Neural progenitor cell (in vitro differentiated cells): ENCODE measurements at places on chromosomes 11 and 22.

GRCh38 chr11:112792070-112792469, 169.2 kb upstream of the NCAM1 start:
- no peak for DNase-seq

DNA sequence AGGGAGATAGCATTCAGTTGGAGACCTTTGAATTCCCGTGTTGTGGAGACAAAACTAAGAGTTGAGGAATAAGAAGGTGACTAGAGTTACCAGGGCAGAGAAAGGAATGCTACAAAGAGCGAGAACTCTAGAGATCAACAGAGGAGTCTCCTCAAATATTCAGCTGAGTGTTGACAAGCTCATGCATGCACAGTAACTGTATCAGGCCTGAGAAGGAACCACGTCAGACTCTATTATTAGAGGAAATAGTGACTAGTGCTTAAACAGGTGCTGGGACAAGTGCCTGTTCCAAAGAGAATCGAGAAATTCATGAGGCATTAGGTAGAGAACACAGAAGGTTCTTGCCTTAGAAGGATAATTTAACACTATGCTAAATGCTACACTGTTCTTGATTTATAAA, 333.8 kb upstream of the CHORDC1 start:
- DNase-seq, result no peak

GRCh38 chr11:58641803-58642581, 19.5 kb downstream of the CNTF start:
- no peak for DNase-seq

DNA sequence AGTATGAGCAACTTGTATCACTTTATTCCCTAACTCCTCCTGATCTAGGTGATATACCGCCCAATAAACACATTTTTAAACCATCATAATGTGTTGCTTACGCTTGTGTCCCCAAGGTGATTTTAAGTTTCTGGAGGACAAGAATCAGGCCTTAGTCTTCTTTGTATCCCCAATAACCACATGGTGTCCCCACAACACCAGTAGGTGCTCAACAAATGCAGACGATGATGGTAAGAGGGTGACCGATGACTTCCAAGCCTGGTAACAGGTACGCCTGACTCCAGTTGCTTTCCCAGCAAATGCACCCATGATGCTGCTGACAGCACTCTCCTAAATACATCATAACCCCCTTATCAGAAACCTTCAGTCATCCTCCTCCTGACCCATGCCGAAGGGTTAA, 64.2 kb downstream of the EFCAB6 start:
- no peak for DNase-seq

DNA sequence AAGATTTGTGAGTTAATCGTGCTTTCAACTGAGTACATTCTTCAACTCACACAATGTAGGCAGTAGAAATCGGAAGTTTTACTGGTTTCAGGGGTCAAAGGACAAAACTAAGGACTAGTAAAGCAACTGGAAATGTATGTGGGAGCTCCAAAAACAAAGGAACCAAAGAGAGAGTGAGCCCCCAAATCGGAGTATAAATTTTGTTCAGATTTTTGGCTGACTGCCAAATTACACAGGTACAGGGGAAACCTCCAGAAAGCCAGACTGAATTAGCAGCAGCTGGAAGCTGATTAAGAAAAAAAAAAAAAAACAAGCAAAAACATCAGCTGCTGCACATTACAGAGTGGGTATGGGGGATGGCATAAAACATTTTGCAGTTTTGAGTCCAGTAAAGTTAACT, 75.2 kb upstream of the GNAZ start:
- no peak for DNase-seq
